ENCODE measurements at places on chromosomes 6 and 20.

DNA sequence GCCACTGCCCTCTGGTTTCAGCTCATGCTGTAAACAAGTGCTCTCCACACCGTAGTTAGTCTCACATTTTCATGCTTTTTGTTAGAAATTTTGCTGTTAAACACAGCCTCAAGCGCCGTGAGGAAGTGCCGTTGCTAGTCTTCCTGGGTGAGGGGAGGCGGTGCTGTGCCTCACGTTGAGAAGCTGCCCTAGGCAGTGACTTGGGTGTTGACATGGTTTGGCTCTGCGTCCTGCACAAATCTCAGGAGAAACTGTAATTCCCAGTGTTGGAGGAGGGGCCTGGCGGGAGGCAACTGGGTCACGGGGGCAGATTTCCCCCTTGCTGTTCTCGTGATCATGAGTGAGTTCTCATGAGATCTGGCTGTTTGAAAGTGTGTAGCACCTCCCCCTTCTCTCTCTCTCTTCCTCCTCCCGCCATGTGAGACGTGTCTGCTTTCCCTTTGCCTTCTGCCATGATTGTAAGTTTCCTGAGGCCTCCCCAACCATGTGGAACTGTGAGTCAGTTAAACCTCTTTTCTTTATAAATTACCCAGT, 95.8 kb downstream of the ERMARD start:
- DNase-seq = no peak

GRCh38 chr6:46816626-46817025, 23.4 kb downstream of the MEP1A start:
- no peak for DNase-seq

- DNase-seq = no peak
Observed at GRCh38 chr6:14766391-14766994, 479.4 kb upstream of the JARID2 start.

DNA sequence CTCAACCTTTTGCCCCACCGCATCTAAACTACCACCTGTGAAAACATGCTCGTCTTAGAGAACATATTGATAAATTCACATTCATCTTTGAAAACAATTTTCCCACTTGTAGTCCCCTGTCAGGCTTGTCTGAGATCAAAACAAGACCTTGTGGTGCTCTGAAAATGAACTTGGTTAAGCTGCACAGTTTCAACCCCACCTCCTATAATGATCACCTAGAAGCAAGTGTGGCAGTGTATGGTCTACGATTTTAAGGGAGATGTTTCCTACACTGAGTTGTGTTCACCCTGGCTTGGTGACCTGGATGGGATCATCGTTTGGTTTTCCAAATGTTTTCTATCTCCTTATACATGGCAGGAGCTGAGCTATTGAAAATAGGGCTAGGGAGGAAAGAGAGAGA, 539.4 kb downstream of the DOK5 start:
- DNase-seq = no peak

GRCh38 chr20:20340443-20340842, 27.5 kb upstream of the INSM1 start:
- no peak for DNase-seq

All from CD4-positive, alpha-beta T cell treated with Interleukin-12 subunit alpha and Interleukin-12 subunit beta, for 1 hour (primary cell).